ENCODE measurements at places on chromosomes 6 and 20.

- no peak for DNase-seq
Measured at GRCh38 chr20:37567671-37568588, 40.3 kb upstream of the BLCAP start.

DNA sequence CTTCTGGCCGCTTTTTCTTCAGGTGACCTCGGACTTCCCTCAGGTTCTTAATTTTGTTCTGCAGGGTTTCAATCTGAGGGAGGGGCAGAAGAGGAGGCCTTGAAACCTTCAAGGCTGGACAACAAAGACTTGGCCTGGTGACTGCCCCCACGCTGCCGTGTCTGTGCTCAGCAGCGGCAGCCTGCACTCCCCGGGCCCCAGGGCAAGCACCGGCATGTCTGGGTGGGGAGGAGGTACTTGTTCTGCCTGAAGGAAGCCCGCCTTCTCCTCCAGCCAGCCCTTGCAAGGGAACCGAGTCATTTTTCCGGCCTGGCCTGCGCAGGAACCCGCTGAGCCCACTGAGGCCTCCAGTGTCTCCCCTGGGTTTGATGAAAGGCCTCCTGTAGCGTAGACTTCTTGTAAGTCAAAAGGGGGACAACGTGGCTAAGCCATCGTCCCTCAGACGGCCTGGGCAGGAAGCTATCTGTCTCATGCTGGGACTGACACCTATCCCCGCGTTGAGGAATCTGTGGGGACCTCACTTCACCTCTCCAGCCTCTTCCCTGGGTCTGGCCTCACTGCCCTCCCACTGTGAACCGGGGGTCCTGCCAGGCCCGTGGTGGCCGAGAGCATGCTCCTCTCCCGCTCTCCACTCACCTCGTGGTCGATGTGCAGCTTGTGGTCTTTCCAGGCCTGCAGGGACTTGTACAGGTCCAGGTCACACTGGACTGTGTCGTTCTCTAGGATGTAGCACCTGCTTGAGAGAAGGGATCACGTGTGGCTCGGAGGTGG lies 119.9 kb downstream of the SULF2 start:
- DNase-seq, result no peak

GRCh38 chr20:34600892-34601653 lies 42.6 kb downstream of the MAP1LC3A start:
- no peak for DNase-seq

- no peak for DNase-seq
Measured at GRCh38 chr6:24876499-24877465, 59.0 kb downstream of the RIPOR2 start.

GRCh38 chr6:92538275-92538674 lies 881.1 kb downstream of the EPHA7 start:
- DNase-seq, result no peak

GRCh38 chr6:134249759-134250602 lies 67.9 kb downstream of the SGK1 start:
- DNase-seq, result no peak

- DNase-seq, result no peak
Measured at GRCh38 chr6:14286634-14287428, 169.3 kb downstream of the CD83 start.
